ENCODE measurements at places on chromosomes 6 and 20. TPM values are rescaled to one million over a fixed set of nuclear protein-coding genes. Genes with fewer than 3 reads are reported as not detected.

The ANGPT4 gene
- polyA plus RNA-seq = not detected

The F13A1 gene
- not detected for polyA plus RNA-seq

The SPATS1 gene
- not detected for polyA plus RNA-seq

The CARMIL1 gene
- 1.4 TPM for polyA plus RNA-seq

The ZNF311 gene
- not detected for polyA plus RNA-seq

The TMEM200A gene
- polyA plus RNA-seq = 0.34 TPM

DNA sequence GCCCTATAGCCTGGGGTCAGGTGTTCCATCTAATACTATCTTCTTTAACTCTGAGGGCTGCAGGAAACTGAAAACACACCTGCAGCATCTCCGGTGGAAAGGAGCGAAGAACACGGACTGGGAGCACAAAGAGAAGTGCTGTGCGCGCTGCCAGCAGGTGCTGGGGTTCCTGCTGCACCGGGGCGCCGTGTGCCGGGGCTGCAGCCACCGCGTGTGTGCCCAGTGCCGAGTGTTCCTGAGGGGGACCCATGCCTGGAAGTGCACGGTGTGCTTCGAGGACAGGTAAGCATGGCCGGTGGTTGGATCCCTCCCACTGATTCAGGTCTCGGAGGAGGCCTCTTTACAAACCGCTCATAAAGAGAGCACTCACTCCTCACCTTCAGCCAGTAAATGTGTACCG, 15.5 kb downstream of the SYTL3 start:
- H3K4me1 ChIP-seq = no peaks in the 10 kb centered on the region
- peaks cover 20% of the 10 kb centered on the region for H3K27me3 ChIP-seq
- no peaks in the 10 kb centered on the region for H3K36me3 ChIP-seq
- no peak overlapping the region for H3K4me3 ChIP-seq

- H3K27me3 ChIP-seq = no peaks in the 10 kb centered on the region
- no peaks in the 10 kb centered on the region for H3K36me3 ChIP-seq
- no peak overlapping the region for H3K4me3 ChIP-seq
- no peak overlapping the region for H3K27ac ChIP-seq
- no peaks in the 10 kb centered on the region for H3K4me1 ChIP-seq
These were observed 292.6 kb downstream of the UBE3D start for GRCh38 chr6:82772851-82773717.

GRCh38 chr6:135230711-135231468, 49.8 kb downstream of the MYB start:
- H3K27ac ChIP-seq = no peak overlapping the region
- no peaks in the 10 kb centered on the region for H3K4me1 ChIP-seq
- no peaks in the 10 kb centered on the region for H3K36me3 ChIP-seq
- no peak for DNase-seq
- peaks cover 9% of the 10 kb centered on the region for H3K27me3 ChIP-seq

DNA sequence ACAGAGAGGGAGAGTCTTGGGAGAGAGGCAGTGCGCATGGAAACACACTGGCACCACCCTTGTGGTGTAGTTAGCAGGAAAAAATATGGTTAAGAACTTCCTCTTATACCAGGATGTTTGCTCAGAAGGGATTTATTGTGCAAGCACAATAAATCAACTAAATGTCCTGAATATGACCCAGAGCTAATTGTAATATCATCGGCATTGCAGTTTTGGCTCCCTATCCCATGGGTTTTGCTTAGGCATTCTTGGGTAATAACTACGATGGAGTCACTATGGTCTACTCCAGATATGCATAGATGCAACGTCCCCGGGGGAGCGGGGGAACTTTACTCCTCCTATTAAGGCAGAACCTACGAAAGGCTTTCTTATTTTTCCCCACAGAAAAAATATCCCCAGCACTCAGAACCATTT, 751.6 kb downstream of the EYS start:
- no peak overlapping the region for H3K4me3 ChIP-seq
- no peaks in the 10 kb centered on the region for H3K36me3 ChIP-seq
- H3K27me3 ChIP-seq = no peaks in the 10 kb centered on the region
- H3K4me1 ChIP-seq = no peaks in the 10 kb centered on the region
- DNase-seq = no peak
- no peak overlapping the region for H3K27ac ChIP-seq

DNA sequence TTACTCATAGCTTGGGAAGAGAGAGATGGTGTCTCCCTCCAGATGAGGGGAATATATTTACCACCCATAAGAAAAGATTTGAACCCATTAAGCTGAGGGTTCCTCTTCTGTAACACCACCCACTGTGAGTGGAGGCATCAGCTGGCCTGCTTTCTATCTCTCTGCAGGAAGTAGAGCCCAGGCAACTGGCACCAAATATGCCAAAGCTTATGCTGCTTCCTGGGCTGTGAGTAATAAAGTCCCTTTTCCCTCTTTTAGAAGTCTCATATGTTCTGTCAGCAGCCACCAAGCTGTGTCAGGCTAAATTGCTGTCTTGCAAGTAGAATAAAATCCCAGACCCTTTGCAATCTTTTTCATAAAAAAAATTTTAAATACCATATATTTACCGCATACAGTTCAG, 241.4 kb downstream of the LAMA2 start:
- H3K4me3 ChIP-seq = no peak overlapping the region
- no peaks in the 10 kb centered on the region for H3K4me1 ChIP-seq
- no peak for DNase-seq
- H3K36me3 ChIP-seq = no peaks in the 10 kb centered on the region
- no peak overlapping the region for H3K27ac ChIP-seq

DNA sequence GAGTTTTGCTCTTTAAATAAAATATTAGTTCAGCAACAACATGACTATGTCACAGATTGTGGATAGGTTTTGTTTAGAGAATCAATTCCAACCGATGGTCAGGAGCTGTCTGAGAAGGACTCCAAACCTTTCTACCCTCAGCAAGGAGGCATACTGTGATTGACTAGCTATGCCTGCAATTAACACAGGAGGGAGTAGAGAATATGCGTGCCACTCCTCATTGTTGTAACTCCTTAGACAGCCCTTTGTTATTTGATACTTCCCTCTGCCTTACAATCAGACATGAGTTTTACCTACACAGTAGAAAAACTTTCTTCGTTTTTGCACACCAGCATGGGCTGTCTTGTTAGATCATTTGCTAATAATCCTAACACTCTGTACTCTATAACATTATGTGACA, 796.5 kb downstream of the PRIM2 start:
- H3K4me3 ChIP-seq = no peak overlapping the region
- DNase-seq = no peak
- no peaks in the 10 kb centered on the region for H3K27me3 ChIP-seq
- no peak overlapping the region for H3K27ac ChIP-seq
- no peaks in the 10 kb centered on the region for H3K4me1 ChIP-seq

DNA sequence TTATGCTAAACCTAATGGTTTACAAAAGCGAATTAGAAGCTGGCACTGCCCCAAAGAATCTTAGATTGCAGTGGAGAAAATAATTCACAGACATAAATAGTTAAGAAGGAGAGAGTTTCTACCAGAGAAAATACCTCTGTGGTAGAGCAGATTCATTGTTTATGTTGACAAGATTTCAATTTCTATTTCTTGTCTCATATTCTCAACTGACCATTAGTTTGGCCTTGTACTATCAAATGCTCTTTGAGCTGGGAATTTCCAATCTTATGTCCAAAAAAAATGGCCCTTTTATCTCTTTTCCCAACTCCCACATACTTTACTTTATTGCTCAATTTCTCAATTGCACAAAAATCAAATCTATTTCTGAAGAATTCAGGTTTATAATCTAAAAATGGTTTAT, 804.1 kb upstream of the CITED2 start:
- no peak overlapping the region for H3K27ac ChIP-seq
- no peak overlapping the region for H3K4me3 ChIP-seq
- no peaks in the 10 kb centered on the region for H3K4me1 ChIP-seq
- H3K36me3 ChIP-seq = no peaks in the 10 kb centered on the region
- H3K27me3 ChIP-seq = no peaks in the 10 kb centered on the region

DNA sequence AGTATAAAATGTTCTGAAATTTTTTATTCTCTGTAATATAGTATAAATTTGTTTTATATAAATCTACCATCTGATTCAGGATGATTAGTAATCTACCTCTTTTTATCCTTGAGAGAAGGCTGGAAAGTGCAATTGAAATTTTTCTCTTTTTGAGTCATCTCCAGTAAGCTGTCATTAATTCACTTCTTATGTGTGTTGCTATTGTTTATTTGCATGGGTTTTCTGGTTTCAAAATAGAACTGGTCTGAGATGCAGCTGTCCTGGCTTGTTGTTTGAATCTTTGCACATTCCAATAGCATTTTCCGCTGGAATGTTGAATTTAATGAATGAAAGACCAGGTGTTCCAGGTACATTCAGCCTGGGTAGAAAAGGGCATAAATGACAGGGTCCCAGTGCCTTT, 24.3 kb upstream of the TAB2 start:
- H3K4me1 ChIP-seq = peaks cover 9% of the 10 kb centered on the region
- H3K4me3 ChIP-seq = no peak overlapping the region
- no peaks in the 10 kb centered on the region for H3K36me3 ChIP-seq
- DNase-seq = no peak

GRCh38 chr20:47377122-47377722, 20.7 kb upstream of the ZMYND8 start:
- no peak overlapping the region for H3K4me3 ChIP-seq
- no peaks in the 10 kb centered on the region for H3K27me3 ChIP-seq
- peaks cover 45% of the 10 kb centered on the region for H3K4me1 ChIP-seq
- no peak for DNase-seq
- no peaks in the 10 kb centered on the region for H3K36me3 ChIP-seq
- no peak overlapping the region for H3K27ac ChIP-seq

DNA sequence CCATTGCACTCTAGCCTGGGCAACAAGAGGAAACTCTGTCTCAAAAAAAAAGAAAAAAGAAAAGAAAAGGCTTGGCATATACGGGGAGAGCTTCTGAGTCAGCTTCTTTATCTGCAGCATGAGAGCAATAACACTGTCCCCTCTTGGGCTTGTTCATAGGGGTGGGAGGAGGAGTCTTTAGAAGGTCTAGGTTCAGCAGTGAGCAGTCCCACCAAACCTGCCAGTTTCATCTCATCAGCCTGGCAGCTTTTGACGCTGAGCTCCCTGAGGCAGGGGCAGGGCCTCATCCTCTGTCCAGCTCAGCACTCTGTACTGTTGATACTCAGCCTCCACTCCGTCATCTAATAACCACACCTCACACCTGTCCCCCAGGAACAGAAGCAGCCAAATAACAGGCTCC, 5.6 kb upstream of the C6orf132 start:
- DNase-seq = no peak
- peaks cover 40% of the 10 kb centered on the region for H3K4me1 ChIP-seq
- H3K27ac ChIP-seq = no peak overlapping the region
- peaks cover 14% of the 10 kb centered on the region for H3K27me3 ChIP-seq
- H3K4me3 ChIP-seq = no peak overlapping the region
- no peaks in the 10 kb centered on the region for H3K36me3 ChIP-seq

DNA sequence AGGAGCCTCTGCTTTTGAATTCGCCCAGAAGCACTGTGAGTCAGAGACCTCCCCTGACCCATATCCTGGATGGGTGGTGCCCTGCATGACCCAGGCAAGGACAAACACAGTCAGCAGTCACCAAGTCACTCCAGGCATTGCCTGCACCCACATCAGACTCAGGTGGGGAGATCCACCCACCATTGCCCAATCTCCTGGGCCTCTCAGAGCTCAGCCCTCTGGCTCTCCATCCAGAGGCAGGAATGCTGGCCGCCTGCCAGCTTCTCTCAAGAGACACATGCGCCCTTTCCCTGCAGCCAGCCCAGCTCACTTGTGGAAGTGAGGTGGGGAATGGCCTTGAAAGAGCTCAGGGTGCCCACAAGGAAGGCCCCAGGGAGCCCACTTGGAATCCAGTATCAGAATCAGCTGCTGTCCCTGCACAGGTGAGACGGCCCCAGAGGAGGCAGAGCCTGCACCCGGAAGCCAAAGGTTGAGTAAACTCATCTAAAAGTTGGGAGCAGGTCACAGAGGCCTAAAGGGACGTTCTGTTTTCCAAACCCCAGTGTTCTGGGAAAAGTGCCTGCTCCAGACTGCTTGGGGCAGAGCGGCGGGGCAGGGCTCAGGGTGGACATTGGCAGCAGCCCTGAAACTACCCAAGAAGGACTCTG, 129.8 kb downstream of the PREX1 start:
- peak; percentile 87 for DNase-seq
- no peak overlapping the region for H3K27ac ChIP-seq
- H3K36me3 ChIP-seq = no peaks in the 10 kb centered on the region
- no peak overlapping the region for H3K4me3 ChIP-seq
- H3K27me3 ChIP-seq = no peaks in the 10 kb centered on the region

GRCh38 chr6:63732336-63732735, 96.7 kb downstream of the PHF3 start:
- no peak overlapping the region for H3K27ac ChIP-seq
- no peak for DNase-seq
- H3K4me3 ChIP-seq = no peak overlapping the region
- H3K27me3 ChIP-seq = no peaks in the 10 kb centered on the region
- H3K4me1 ChIP-seq = 0 out of 2 replicates have a peak, but pooled peaks cover 11% of the 10 kb centered on the region
- no peaks in the 10 kb centered on the region for H3K36me3 ChIP-seq

DNA sequence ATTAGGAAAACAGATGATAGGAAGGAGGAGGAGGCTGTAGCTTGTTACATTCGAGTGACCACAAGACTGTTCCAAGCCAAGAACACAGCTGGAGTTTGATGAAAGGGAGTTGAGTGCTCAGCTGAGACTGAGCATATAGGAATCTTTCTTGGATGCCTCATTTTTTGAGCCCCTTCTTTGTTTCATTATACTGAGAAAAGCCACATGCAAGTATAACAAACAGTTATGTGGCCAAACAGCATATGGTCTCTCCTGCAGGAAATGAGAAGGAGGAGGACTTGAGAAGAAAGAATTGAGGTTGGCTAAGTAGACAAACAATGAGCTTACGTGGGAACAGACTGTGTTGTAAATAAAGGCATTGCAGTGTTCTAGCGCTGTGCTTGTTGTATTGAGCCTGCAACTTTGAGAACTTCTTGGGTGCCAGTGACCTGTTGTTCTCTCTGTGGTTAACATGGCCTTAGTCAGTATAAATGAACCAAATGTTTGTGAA, 78.3 kb downstream of the AKAP7 start:
- H3K27ac ChIP-seq = no peak overlapping the region
- no peak for DNase-seq
- no peak overlapping the region for H3K4me3 ChIP-seq
- no peaks in the 10 kb centered on the region for H3K36me3 ChIP-seq

DNA sequence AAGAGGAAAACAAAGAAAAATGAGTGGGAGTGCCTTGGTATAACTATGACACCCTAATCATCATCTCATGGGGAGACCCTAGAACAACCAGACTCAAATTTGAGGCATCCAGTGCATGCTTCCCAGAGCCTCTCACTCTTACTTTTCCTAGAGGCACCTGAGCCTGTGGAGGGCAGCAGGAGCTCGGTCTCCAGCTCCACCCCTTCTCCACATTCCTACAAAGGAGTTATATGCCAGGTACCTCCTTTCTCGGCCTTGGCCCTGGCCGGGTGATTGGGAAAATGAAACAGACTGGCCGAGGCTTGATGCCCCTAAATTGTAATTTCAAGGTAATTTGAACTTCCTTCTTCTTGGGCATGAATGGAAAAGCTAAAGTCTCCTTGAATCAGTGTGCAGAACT, 761.2 kb upstream of the CHD6 start:
- no peaks in the 10 kb centered on the region for H3K36me3 ChIP-seq
- no peak overlapping the region for H3K27ac ChIP-seq
- DNase-seq = no peak
- no peak overlapping the region for H3K4me3 ChIP-seq
- no peaks in the 10 kb centered on the region for H3K4me1 ChIP-seq
- H3K27me3 ChIP-seq = no peaks in the 10 kb centered on the region

Data from HepG2 (cell line).